ENCODE measurements at places on chromosomes 3 and 15.

- H3K4me3 ChIP-seq = no peak overlapping the region
- no peak overlapping the region for H3K27ac ChIP-seq
- no peaks in the 10 kb centered on the region for H3K4me1 ChIP-seq
- H3K27me3 ChIP-seq = no peaks in the 10 kb centered on the region
- no peak for DNase-seq
Observed at GRCh38 chr3:190401963-190402362, 14.0 kb downstream of the CLDN16 start.

DNA sequence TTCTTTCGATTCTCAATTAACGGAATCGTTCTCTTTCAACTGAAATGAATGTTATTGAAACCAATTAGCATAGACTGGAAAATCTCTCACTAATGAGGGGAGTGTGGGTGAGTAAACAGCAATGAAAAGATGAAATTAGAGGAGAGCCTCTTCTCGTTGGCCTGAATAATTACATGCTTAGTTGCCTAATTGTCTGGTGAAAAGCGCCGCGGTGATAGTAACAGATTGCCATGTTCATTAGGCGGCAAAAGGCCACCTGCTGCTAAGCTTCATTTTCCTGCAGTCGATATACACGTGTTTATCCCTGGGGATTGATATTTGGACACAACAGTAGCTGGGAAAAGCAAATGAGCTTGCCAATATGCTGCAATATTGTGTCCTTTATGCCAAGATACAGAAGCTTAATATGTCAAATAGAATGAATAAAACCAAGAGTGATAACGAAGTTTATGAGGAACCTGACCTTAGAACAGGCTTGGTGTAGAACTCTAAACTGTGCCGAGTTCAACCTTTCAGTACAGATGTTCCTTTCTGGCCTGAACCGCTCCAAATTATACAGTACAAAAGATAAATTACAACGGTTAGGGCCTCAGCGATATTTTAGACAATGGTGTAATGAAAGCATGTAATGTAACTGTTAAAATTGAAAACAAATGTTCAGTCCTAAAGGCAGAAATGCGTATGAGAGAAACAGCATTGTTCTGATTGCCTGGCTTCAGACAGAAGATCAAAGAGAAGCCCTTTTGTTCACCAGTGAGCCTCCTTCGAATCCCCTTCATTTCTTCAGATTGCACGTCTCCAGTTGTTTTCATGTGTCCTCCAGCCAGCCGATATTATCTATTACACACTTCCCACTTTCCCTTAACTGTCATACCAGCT lies 185.2 kb downstream of the SHOX2 start:
- DNase-seq = peak; percentile 64
- peak overlapping the region; percentile 81 for H3K27ac ChIP-seq
- peaks cover 5% of the 10 kb centered on the region for H3K27me3 ChIP-seq
- H3K36me3 ChIP-seq = peaks cover 4% of the 10 kb centered on the region
- peaks cover 39% of the 10 kb centered on the region for H3K4me1 ChIP-seq

GRCh38 chr15:40333922-40334492 lies 6.7 kb downstream of the CCDC9B start:
- peaks cover 12% of the 10 kb centered on the region for H3K27me3 ChIP-seq
- H3K4me1 ChIP-seq = peaks cover 36% of the 10 kb centered on the region
- no peak for DNase-seq
- peak overlapping the region; percentile 70 for H3K4me3 ChIP-seq

DNA sequence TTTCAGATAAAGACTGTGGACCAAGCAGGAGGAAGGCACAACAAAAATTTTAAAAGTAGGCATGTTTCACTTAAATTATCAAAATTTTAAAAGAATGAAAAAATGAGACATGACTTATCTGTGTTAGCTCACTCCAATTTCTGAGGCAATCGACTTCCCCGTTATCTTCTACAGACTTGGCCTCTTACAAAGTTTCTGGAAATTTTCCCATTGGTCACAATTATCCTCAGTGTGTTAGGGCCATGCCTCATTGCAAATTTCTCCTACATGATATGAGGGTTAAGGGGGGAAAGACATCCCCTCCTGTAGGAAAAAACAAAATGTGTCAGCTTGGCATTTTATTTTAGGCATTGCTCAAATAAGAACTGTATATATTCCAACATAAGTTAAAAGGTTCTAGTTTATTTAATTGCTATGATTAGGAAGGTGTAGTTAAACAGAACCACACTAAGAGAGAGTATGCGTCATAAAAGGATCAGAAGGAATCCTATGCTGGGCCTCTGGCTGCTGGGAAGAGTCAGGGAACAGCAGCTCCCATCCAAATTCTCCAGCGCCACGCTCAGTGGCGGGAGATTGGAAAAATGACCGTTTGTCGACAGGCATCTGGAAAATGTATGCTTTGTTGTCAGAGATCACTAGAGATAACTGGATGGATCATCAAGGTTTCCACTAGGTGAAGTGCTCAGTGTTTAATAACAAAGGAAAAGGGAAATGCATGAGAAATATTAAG lies 463.6 kb upstream of the NR2F2 start:
- no peak overlapping the region for H3K27ac ChIP-seq
- no peak for DNase-seq
- no peak overlapping the region for H3K4me3 ChIP-seq
- H3K36me3 ChIP-seq = no peaks in the 10 kb centered on the region

DNA sequence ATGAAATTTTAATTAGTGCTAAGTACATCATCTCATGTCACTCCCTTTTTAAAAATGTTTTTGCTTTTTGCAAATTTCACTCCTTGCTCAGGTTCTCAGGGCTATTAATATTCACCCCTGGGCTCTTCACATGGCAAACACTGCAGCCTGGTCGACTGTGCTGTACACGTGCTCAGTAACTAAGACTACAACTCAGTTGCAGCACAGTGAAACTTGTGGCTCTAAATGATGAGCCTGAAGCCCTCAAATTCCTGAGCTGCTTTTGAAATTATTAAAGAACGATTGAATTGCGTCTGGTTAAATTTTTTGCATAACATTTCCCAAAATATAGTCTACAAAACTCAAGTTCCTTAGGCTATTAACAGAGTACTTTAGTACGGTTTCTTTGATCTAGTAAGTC lies 159.3 kb upstream of the C2CD4B start:
- peaks cover 2% of the 10 kb centered on the region for H3K27me3 ChIP-seq
- no peak overlapping the region for H3K4me3 ChIP-seq
- no peak for DNase-seq
- H3K36me3 ChIP-seq = no peaks in the 10 kb centered on the region

DNA sequence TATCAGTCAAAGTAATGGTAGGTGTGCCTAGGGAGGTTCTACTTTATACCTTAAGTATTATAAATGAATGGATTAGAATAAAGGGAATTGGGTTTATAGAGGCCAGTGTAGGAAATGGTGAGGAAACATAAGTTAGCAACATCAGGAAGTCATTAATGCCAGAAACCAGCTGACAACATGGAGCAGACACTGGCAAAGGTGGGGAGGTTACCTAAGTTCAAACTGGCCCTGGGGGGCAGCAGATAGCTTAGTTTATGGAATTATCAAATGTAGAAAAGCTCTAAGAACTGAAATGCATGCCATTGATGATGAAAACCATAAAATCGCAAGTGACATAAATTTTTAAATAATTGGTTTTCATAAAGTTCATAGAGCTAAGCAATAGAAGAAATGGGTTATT lies 498.6 kb downstream of the NAALADL2 start:
- peaks cover 2% of the 10 kb centered on the region for H3K27me3 ChIP-seq
- no peak overlapping the region for H3K27ac ChIP-seq
- H3K4me1 ChIP-seq = peaks cover 3% of the 10 kb centered on the region

DNA sequence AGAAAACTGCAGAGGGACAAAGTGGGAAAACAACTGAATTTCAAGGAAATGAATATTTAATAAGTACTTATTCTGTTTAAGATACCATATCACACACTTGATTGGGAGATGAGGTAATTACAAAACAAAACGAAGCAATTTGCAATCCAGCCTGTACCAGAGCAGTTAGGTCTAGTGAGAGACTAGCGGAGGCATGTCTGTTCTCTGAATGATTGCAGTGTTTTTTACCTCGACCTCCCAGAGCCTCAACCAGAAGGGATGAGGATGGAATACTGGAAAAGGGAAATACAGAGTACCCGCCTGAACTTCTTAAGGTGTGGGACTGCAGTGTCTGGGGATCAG lies 59.5 kb downstream of the PIK3CB start:
- H3K4me1 ChIP-seq = peaks cover 8% of the 10 kb centered on the region
- no peak for DNase-seq
- no peaks in the 10 kb centered on the region for H3K27me3 ChIP-seq
- no peaks in the 10 kb centered on the region for H3K36me3 ChIP-seq

GRCh38 chr15:40190591-40190990 lies 29.7 kb downstream of the BUB1B start:
- no peak overlapping the region for H3K4me3 ChIP-seq
- H3K4me1 ChIP-seq = no peaks in the 10 kb centered on the region
- no peaks in the 10 kb centered on the region for H3K27me3 ChIP-seq
- H3K27ac ChIP-seq = no peak overlapping the region

- H3K4me1 ChIP-seq = no peaks in the 10 kb centered on the region
- H3K4me3 ChIP-seq = no peak overlapping the region
- peaks cover 31% of the 10 kb centered on the region for H3K36me3 ChIP-seq
- no peak overlapping the region for H3K27ac ChIP-seq
- DNase-seq = no peak
Observed at GRCh38 chr15:29003840-29004233, 118.1 kb downstream of the APBA2 start.

DNA sequence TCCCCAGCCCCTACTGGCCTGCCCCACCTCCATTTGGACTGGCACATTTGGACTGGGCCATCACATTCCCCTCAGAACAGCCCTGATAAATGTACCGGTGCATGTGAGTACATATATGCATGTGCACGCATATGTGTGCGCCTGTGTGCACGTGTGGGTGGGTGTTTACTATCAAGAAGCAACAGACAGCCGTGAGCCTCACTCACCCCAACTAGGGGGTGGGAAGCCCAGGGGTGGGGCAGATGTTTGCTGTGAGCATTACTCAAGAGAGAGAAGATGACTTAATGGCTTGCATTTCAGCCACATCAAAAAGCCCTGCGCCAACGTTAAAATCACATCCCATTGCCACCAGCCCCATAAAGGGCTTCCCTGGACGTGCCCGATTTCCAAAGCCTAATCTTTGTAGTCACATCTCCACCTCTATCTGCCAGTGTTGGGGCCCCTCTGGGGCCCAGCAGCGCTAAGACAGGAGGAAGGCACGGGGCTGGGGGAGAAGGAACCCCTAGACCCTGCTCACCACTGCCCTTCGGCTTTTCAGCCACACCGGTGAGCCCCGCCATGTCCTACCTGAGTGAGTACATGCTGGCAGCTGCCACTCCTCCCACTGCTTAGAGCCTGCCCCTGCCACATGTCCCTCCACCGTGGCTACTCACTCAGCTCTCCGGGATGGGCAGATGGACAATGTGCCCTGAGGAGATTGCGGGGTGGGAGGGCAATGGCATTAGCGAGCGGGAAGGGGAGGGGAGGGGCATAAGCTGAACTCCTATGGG lies 10.9 kb downstream of the ITIH3 start:
- H3K27me3 ChIP-seq = peaks cover 3% of the 10 kb centered on the region
- peaks cover 1% of the 10 kb centered on the region for H3K4me1 ChIP-seq
- peak; percentile 48 for DNase-seq
- no peak overlapping the region for H3K27ac ChIP-seq
- H3K4me3 ChIP-seq = no peak overlapping the region
- no peaks in the 10 kb centered on the region for H3K36me3 ChIP-seq

DNA sequence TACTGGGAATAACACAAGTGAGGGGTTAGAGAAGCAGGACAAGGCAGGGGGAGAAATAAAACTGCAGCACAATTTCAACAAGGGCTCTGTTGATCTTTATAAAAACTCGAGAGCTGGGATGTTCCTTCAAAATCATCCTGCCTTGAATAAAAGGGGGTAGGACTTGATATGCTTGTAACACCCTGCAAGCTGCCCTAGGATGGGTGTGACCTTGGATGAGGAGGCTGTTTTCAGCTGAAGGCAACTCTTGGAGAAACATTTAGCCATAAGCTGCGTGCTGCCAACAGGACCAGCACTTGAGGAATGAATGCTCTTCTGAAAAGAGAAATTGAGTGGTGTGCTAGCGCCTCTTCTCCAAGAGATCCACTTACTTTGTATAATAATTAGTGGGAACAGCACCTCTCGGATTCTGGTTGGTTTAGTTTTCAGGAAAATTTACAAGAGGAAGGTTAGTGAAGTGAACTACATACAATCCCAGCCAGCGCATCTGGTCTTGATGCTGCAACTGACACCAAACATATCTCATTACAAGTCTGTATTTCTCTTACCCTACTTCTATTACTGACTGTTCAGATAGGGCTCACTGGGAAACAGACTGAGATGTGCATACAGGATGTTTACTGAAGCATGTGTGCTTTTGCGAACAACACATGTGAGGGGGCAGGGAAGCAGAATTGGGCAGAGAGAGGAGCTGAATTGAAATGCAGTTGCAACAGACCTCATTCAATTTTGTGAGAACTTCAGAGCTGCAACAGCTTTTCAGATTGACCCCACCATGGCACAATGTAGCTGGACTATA lies 643.0 kb upstream of the GOLIM4 start:
- peaks cover 9% of the 10 kb centered on the region for H3K36me3 ChIP-seq
- H3K4me1 ChIP-seq = peaks cover 7% of the 10 kb centered on the region
- H3K27ac ChIP-seq = peak overlapping the region; percentile 7

GRCh38 chr3:133938770-133939462 lies 43.2 kb upstream of the RAB6B start:
- no peak overlapping the region for H3K27ac ChIP-seq
- no peaks in the 10 kb centered on the region for H3K36me3 ChIP-seq
- H3K27me3 ChIP-seq = no peaks in the 10 kb centered on the region
- DNase-seq = no peak
- no peaks in the 10 kb centered on the region for H3K4me1 ChIP-seq
- no peak overlapping the region for H3K4me3 ChIP-seq

- peaks cover 14% of the 10 kb centered on the region for H3K4me1 ChIP-seq
- no peak overlapping the region for H3K4me3 ChIP-seq
- no peaks in the 10 kb centered on the region for H3K27me3 ChIP-seq
- H3K27ac ChIP-seq = no peak overlapping the region
- no peaks in the 10 kb centered on the region for H3K36me3 ChIP-seq
Observed at GRCh38 chr3:136728473-136728872, 23.7 kb downstream of the STAG1 start.

GRCh38 chr3:124883766-124884473 lies 3.2 kb downstream of the ITGB5 start:
- no peak overlapping the region for H3K27ac ChIP-seq
- H3K36me3 ChIP-seq = no peaks in the 10 kb centered on the region
- peaks cover 13% of the 10 kb centered on the region for H3K4me1 ChIP-seq
- no peak overlapping the region for H3K4me3 ChIP-seq
- no peak for DNase-seq

DNA sequence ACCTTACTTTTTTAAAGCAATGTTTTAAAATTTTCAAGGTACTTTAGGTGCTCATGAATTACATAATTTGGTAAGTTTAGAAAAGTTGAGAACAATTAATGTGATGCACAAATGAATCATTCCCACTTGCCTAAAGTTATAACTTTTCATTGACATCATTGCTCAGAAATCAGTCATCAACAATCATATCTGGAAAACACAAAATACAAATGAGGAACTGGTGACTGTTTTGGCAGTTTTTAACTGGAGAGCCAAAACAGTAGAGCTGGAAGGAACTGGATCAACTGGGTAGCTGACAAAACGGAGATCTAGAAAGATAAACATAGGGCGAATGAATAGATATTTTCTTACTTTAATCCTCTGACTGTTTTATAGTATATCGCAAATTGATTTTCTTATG lies 767.1 kb downstream of the IGSF11 start:
- peaks cover 15% of the 10 kb centered on the region for H3K36me3 ChIP-seq
- no peak overlapping the region for H3K27ac ChIP-seq
- no peaks in the 10 kb centered on the region for H3K4me1 ChIP-seq

- H3K27ac ChIP-seq = no peak overlapping the region
- no peaks in the 10 kb centered on the region for H3K36me3 ChIP-seq
- DNase-seq = no peak
- no peaks in the 10 kb centered on the region for H3K4me1 ChIP-seq
Observed at GRCh38 chr3:43014956-43015355, 35.8 kb downstream of the GASK1A start.

Measured in glutamatergic neuron (in vitro differentiated cells).